ENCODE measurements at places on chromosomes 1 and 21. TPM values are rescaled to one million over a fixed set of nuclear protein-coding genes. Genes with fewer than 3 reads are reported as not detected.
A peak's percentile ranks its signal among the peaks of the same experiment; 100 is the strongest.

- DNase-seq: peak; percentile 4
Measured at GRCh38 chr1:200139661-200140250, 112.2 kb downstream of the NR5A2 start.

- DNase-seq: peak; percentile 45
Measured at GRCh38 chr1:51284487-51284954, 45.8 kb downstream of the TTC39A start.

DNA sequence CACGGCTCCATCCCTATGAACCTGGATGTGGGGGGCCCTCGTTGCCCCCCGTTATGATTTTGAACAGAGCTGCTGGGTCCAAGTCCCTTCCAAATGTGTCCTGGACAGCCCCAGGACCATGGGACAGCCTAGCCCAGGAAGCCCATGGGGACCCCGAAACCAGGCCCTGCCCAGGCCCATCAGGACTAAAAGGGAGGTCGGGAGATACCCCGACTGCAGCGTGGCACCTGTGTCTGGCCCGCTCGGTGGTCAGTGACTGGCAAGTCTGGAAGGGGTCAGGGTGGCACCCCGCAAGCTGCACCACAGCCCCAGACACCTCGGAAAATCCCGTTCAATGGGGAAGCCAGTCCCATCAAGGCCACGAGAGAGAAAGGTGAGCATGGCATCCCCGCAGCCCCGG is 10.4 kb upstream of the SRARP start:
- DNase-seq: no peak

DNA sequence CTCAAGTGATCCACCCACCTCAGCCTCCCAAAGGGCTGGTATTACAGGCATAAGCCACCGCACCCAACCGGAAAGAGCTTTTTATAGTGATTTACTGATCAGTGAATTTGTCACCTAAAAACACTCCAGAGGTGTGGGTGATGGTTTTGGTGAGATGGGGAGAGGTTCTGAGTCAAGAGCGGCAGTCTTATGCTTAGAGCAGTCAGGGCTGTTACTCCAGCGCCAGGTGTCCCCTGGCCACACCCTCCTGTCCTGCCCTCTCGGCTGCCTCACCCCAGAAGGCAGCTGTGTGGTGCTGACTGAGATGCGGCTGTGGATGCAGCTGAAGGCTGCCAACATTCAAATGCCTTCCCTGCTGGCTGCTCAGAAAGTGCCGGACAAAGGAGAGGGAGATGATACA is 94.5 kb upstream of the LPGAT1 start:
- DNase-seq: no peak

DNA sequence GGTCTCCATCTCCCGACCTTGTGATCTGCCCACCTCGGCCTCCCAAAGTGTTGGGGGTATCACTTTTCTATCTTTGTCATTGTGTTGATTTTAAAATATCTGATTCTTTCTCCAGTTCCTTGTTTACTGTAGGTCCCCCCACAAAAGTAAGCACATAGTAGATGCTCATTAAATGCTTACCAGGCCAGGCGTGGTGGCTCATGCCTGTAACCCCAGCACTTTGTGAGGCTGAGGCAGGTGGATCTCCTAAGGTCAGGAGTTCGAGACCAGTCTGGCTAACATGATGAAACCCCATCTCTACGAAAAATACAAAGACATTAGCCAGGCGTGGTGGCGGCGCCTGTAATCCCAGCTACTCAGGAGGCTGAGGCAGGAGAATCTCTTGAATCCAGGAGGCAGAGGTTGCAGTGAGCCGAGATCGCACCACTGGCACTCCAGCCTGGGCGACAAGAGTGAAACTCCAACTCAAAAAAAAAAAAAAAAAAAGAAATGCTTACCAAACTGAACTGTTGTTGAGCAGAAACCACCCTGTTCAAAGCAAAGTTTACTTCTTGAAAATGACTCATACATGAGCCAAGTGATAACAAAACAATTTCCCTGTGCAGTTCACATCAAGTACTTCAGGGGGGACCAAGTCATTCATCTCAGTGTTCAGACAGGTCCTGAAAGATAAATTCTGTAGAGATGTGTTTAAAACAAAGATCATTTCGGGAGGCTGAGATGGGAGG is 24.3 kb upstream of the NID1 start:
- no peak for DNase-seq

GRCh38 chr1:80472145-80472544 is 1328.6 kb upstream of the ADGRL2 start:
- DNase-seq: no peak

- no peak for DNase-seq
Measured at GRCh38 chr1:18396247-18396980, 84.3 kb upstream of the KLHDC7A start.

The GSTM5 gene
- 1.2 TPM for total RNA-seq

The NBPF20 gene
- total RNA-seq: 0.62 TPM

The HES3 gene
- not detected for total RNA-seq

Data from heart right ventricle (tissue), 16 donors.